ENCODE measurements at places on chromosomes 11 and 22.

DNA sequence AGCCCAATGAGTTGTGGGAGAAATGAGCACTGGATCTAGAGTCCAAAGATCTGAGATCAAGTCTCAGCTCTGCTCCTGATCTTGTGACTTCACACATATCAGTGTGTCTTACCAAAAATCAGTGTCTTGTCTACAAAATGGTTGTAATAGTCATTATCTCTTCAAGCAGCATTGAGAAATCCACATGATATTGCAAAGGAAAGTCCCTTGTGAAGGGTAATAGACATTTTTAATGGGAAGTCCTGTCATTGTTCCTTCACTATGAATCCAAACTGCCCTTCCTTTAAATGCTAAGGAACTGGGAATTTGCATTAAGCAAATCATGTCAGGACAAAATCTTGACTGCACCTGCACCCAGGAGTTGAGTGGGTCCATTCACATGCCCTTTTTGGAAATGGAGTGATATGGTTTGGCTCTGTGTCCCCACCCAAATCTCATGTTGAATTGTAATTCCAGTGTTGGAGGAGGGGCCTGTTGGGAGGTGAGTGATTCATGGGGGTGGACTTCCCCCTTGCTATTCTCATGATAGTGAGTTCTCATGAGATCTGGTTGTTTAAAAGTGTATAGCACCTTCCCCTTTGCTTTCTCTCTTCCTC is 51.1 kb downstream of the COMMD9 start:
- no peak for DNase-seq

GRCh38 chr22:50683994-50684371 is 11.4 kb downstream of the SHANK3 start:
- no peak for DNase-seq

GRCh38 chr22:40175611-40176244 is 2.0 kb upstream of the TNRC6B start:
- no peak for DNase-seq

DNA sequence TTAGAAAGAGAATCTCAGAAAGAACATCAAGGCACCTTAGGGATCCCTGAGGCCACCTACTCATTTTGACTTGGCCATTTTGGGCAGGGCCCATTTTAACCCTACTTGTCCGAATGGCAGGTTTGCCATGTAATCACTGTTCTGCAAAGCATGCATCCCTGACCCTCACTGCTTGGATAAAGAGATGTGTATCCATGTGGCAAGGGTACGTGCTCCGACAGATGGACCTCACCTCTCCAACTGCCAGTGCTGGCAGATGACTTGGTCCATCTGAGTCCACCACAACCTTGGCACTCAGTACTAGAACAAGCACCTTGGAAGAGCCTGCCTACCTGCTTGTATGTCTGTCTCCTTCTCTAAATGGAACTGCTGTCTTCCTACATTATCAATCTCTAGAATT is 139.4 kb downstream of the SPATA19 start:
- DNase-seq, result no peak

DNA sequence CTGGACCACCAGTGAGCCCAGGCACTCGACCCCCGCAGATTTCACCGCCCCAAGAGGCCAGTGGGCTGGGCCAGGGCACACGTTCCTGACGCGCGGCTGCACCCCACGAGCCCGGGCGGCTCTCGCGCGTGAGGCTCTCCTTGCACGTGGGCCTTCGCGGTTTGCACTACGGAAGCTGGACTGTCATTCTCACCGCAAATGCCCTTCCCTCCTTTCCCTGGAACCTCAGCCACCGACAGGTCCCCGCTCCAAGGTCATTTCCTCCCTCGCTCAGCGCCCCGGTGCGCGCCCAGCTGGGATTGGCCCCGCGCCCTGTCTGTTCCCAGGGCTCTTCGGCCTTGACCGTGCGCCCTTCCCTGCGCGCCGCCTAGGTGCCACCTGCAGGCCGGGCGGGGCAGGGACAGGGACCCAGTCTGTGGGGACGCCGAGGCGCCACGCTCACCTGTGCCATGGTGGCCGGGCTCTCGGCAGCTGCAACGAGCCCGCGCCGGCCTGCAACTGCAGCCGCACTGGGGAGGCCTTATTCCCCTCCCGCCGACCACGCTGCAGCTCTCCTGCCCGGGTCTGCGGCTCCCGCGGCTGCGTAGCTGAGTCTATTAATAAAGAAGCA is 2.1 kb upstream of the CPT1A start:
- DNase-seq, result peak; percentile 88

DNA sequence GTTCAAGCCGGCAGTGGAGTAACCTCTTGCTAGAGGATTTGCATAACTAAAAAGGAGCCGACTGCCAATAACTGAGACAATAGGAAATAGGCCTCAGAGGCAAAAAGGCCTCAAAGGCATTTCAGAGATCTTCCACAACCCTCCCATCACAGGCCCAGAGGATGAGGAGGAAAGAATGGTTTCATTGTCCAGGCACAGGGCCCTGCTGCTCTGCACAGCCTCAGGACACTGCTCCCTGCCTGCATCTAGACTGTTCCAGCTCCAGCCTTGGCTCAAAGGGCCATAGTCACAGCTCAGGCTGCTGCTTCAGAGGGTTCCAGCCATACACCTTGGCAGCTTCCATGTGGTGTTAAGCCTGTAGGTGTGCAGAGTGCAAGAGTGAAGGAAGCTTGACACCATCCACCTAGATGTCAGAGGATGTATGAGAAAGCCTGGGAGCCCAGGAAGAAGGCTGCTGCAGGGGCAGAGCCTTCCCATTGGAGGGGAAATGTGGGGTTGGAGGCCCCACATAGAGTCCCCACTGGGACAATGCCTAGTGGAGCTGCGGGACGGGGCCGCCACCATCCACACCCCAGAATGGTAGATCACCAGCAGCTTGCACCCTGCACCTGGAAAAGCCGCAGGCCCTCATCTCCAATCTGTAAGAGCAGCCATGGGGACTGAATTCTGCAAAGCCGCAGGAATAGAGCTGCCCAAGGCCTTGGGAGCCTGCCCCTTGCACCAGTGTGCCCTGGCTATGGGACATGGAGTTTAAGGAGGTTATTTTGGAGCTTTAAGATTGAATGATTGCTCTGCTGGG is 8.2 kb upstream of the LRP5 start:
- DNase-seq, result no peak

GRCh38 chr11:41323446-41323845 is 136.0 kb downstream of the LRRC4C start:
- DNase-seq, result no peak

DNA sequence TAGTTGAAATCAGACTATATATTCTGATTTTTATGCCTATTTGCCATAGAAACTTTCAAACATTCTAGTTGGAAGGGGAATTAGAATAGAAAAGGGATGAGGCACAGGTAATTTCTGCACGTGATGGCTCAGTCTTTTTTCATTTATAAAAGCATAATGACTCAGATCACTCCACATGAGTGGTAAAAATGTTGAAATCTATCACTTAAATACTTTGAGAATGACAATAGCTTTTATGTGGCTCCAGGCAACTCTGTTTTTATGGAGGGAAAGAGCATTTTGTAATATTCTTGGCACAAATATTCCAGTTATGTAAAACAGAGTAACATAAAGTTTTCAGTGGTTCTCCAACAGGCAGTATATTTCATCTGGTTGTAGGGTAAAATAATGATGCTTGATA is 5.9 kb upstream of the MMP3 start:
- DNase-seq, result no peak

DNA sequence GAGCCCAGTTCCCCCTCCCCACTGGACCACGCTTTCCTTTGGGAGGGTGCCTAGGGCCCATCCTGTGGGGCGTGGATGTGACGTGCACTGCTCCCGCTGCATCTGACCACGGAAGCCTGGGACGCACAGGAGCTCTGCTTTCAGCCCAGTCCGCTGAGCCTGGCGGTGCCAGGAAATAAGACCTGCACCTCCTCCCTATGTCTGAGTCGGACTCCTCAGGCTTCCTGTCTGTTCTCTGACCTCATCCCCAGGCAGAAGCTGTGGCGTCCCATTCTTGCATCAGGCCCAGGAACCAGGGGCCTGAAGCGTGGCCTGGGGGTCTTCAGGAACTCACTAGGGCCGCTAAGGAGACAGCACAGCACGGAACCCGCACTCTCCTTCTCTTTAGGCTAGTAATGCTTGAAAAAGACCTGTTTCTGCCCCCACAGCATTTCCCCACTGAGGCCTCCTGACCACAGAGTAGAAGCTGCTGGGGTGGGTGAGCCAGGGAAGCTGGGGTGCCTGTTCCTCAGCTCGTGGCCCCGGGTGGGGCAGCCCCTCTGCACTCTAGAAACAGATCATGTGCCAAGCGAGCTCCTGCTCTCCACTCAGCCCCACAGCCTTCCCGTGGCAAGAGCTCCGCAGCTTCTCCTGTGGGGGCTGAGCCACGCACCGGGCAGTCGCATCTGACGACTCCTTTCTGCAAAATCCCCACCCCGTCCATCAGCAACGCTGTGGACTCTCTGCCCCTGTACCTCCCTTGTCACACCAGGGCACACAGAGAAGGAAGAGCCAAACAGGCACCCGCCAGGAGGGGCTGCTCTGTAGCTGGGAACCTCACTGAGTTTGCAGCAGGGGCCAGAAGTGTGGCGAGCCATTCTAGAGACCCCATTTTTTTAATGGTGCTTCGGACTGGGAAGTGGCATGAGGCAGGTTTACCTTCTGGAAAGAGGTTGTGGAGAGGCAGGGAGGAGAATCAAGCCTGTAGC is 22.6 kb downstream of the MOV10L1 start:
- no peak for DNase-seq

GRCh38 chr11:34599406-34599945 is 21.4 kb upstream of the EHF start:
- DNase-seq, result no peak
